ENCODE measurements at places on chromosomes 2 and 18.
A peak's percentile ranks its signal among the peaks of the same experiment; 100 is the strongest.

DNA sequence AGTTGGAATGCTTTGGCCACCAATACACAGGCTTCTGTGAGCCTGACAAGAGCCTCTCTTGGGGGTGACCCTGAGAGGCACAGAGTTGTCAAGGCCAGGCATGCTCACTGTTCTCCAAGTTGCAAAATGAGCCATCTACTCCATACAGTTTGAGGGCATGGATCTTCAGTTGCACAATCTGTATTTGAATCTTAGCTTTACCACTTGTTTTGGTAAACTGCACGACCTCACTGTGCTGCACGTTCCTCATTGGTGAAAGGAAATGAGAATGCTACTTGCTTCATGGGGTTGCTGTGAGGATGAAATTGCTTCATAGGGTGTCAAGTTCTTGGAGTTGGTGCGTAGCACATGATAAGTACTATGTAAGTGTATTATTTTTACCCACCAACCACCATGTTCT lies 12.0 kb upstream of the HAAO start:
- DNase-seq = no peak

DNA sequence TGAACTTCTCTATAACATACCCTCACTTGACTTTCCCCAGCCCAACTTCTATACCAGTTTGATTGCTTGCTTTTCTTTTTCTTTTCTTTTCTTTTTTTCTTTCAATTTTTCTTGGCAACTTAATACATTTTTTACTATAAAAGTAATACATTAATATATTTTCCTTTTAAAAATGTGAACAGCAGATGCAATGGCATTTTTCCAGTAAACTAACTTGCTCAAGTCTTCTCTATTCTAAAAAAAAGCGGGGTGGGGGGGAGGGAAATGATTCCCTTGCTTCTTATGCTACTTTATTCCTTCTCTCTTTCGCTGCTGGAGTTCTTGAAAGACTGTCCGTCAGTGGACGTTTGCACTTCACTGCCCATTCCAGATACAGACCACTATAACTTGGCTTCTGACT lies 70.5 kb downstream of the RBMS1 start:
- DNase-seq = no peak

DNA sequence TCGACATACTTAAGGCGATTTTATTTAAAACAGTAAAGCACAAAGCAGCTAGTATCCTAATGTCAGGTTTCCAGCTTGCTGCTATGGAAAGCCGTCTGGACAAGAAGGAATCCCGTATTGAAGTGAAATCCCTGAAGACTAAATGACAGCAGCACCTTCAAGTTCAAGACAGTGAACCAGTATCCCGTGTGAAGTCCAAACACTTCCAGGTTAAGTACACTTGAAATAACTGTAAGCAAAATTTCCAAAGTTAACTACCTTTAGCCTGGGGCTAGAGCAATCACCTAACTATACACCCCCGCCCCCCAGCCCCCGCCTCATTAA lies 1.2 kb downstream of the MBOAT2 start:
- DNase-seq = no peak

DNA sequence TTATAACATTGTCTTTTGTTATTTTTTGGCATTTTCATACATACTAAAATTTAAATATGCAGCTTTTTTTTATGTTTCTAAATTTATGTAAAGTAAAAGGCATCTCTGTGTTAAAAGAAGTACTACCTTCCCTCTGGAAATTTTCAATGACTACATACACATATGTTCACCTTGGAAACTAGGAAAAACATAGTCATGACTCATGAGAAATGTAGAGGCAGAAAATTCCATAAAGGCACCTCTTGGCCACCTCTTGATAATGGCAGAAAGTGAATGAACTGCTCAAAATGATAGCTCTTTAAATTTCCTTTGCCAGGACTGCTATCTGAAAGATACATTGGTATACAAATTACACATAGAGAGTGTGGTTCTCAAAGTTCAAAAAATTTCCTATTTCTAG lies 889.1 kb upstream of the ZEB2 start:
- DNase-seq = no peak

DNA sequence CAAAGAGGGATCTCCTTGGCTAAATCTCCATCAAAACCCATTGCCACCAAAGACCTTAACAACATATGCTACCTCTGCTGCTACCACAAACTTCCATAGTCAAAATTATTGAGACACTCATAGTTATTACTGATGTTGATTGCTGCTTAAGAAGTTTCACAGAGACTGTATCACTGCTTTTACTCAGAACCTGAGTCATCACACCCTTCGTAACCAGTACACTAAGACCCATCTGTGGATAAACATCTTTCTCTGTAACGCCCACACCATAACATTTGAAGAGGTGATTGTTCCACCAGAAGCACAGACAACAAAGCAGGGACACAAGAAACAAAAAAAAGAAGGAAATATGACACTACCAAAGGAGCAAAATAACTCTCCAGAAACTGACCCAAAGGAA lies 1563.1 kb downstream of the LRP1B start:
- no peak for DNase-seq

- peak; percentile 68 for DNase-seq
Observed at GRCh38 chr18:79495591-79496071, 99.9 kb downstream of the NFATC1 start.

DNA sequence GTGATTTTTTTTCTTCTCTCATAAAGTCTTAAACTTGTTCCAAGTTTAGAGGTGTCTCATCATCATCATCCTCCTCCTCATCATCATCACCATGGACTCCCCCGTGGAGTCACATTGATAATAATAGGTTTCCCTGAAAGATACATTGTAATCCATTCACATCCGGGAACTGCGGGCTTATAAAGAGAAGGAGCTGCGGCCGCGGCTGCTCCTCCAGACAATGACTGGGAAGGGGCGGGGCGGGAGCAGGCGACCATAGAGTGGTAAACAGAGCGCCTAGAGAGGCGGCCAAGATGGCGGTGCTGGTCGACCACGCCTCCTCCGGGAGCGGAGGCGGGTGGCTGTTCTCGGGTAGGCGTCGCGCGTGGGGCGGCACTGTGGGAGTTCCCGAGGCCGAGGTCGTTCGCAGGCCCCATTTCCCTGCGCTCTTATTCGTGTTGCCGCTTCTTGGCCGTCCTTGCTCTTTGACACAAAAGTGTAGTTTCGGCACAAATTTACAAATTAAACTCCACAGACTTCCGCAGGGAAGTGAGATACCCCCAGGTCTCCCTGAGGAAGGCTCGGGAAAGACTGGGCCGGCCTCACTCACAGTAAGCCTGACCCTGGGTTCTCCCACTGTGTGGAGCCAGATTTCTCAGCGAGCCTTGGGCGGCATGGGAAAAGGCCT lies 1.8 kb upstream of the TCF4 start:
- peak; percentile 98 for DNase-seq

- DNase-seq = no peak
Observed at GRCh38 chr2:190718652-190719526, 70.0 kb downstream of the NAB1 start.

DNA sequence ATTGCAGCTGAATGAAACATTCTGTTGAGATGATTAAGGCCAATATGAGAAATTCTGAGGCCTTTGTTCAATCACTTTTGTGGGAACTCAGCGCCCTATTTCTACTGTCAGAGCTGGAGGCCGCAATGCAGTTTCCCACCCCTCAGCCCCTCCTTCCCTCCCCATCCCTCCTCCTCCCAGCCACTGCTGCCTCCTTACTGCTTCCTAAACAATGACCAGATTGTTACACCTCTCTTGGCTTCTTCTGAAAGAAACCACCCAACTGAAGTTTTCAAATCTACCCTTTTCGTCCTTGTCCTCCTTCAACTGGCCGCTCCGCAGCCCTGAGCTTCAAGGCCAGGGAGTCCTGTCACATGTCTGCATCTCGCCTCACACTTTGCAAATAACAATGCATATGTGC lies 36.7 kb upstream of the MAPK4 start:
- DNase-seq = no peak

DNA sequence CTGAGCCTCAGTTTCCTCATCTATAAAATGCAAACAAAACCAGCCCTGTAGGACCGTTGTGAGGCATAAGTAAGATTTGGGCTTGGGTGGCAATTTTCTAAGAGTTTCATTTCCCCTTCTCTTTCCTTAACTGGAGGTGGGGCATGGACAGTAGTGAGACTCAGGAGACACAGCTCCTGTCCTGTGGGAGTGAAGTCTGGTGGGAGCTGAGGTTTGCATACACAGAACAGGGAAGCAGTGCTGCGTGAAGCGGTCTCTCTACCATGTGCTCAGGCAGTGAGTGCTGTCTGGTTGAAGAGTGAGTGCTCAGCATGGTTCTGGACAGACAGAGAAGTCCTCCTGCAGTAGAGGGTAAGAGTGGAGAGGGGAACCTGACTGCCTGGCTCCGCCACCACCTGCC lies 62.3 kb upstream of the MCFD2 start:
- no peak for DNase-seq

DNA sequence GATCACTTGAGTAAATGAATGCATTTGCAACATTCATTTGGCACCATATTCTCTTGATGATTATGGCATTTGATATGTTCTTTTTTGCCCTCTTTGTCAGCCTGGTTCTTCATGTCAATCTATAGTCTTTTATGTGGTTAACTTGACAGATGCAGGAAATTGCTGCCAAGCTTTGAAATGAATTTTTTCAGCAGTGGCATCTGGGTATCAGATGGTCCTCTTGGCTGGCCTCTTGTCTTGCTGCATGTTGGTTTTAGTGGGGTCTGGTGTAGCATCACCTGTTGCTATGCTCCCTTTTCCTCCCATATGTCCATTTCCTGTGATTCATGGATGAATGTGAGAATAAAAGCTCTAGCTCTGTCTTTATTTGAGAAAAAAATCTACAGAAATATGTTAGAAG lies 119.9 kb downstream of the DPP4 start:
- DNase-seq = no peak

GRCh38 chr2:120809609-120810440 lies 74.2 kb downstream of the GLI2 start:
- DNase-seq = no peak

GRCh38 chr18:73752546-73752945 lies 395.1 kb downstream of the FBXO15 start:
- DNase-seq = no peak

GRCh38 chr2:42124011-42124785 lies 45.0 kb upstream of the EML4 start:
- no peak for DNase-seq

DNA sequence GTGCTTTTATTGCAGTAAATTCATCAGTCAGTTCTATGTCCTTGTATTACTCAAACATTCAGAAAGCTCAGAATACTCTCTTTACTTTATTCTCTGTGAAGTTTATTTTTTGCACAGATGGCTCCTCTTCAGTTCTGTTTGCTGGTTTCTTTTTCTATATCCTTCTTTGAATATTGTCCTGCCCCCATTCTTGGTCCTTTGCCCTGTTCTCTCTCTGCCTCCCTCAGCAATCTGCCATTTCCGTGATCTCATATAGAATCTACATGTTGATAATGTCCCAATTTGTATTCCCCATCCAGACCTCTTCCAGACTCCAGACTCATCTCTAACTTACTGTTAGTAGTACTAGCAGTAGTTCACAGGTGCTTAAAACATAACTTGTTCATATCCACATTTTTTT lies 102.6 kb downstream of the HNMT start:
- no peak for DNase-seq

DNA sequence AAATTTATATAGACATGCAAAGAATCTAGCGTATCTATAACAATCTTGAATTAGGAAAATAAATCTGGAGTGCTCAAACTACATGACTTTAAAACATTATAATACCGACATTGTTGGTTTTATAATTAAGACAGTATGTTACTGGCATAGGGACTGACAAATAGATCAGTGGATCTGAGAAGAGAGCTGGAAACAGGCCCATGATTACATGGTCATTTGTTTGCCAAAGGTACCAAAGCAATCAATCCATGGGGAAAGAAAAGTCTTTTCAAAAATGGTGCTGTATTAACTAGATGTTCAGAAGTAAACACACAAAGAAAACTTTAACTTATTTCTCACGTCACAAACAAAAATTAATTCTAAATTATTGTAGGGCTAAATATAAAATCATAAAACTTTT lies 124.2 kb downstream of the BCL2L11 start:
- no peak for DNase-seq

DNA sequence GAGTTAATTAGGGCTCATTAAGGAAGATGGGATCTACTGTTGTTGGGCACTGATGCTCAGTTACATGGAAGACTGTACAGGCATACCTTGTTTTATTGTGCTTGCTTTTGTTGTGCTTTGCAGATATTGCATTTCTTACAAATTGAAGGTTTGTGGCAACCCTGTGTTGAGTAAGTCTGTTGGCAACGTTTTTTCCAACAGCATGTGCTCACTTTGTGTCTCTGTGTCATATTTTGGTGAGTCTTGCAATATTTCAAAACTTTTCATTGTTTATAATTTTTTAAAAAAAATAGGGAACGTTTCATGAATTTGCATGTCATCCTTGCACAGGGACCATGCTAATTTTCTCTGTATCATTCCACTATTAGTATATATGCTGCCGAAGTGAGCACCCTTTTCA lies 15.6 kb downstream of the PHLPP1 start:
- no peak for DNase-seq

DNA sequence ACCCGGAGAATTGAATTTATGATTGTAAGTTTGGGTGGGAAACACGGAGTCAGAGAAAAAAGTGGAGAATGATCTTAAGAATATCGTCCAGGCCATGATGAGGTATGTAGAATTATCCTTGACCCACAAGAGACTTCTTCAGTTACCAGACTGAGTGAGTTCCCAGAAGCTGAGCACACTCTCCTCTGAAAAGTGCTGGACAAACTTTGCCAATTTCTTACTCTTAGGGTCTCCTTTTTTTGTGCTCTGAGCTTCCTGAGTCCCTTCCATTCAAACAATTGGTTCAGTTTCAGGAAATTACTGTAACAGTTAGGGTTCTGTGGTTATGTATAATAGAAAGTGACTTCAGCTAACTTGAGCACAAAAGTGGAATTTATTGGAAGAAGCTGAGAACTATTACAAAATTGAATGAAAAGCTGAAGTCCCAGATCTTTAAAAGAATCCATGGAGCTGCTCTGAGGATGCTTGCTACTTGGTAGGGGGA lies 50.6 kb upstream of the EHBP1 start:
- no peak for DNase-seq

- peak; percentile 58 for DNase-seq
Observed at GRCh38 chr2:96325884-96326255, 753 bp downstream of the ITPRIPL1 start.

- DNase-seq = no peak
Observed at GRCh38 chr2:104944495-104944894, 90.6 kb downstream of the POU3F3 start.

DNA sequence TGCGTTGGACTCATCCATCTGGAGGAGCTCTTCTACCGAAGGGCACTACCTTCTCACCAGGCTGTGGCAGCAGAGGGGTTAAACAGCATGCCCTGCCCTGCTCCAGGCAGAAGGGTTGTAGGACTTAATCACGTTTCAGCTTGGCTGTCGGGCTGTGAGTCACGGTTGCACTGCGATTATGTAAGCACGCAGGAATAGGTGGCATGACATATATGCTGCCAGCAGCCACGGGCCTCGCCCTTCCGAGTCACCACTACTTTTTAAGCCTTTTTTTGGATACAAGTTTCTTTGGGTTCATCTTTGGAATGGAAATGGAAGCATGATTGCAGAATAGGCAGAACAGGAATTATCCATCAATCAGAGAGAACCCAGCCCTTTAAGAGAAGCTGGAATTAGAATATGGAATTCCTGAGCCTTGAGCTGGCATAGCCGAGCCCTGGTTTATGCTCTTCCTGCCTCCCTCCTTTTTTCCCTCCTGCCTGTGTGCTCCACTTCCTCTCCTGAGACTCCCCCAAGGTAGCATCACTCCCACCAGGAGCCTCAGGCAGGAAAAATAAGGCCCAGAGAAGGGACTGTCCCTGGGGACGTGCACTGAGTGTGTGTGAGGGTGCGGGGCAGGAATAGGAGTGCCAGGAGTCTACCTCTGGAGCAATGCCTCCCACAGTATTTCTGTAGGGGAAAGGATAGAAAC lies 86.8 kb downstream of the SEMA4F start:
- DNase-seq = no peak
